ENCODE measurements at places on chromosomes 13 and 19. TPM values are rescaled to one million over a fixed set of nuclear protein-coding genes. Genes with fewer than 3 reads are reported as not detected.

The CEACAM19 gene
- total RNA-seq: 6.6 TPM

- peak; percentile 56 for DNase-seq
Observed at GRCh38 chr13:20489185-20489820, 36.4 kb downstream of the CRYL1 start.

DNA sequence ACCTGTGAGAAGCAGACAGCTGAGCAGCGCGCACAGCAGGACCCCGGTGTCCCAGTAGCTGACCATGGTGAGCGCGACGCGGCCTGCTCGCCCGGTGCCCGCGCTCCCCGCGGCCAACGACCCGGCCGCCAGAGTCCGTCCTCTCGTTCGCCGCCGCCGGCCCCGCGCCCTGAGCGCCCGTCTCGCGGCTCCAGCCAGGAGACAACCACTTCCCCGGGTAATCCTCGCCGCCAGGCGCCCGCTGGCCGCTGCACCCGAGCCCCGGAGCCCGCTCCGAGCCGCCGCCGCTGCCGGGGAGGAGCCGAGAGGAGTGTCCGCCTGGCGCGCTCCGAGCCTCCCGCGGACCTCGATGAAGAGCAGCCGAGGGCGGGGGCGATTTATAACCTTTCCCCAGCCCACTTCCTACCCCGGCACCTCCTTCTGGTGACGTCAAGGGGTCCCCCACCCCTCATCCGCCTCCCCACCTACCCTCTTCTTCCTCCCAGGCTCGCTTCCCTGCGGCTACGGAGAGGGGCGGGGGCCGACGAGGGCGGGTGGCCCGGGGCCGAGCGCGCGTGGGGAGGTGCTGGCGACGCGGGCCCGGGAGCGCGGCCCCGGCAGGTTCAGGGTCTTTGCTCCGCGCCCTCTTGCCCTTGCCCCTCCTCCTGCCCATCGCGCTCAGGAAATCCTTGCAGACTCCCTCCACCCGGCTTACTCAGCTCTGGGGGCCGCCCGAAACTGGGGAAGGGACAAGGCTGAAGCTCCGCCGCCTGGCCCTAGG is at the start of gene FLT1:
FLT1 (minus strand) TSS at position 351 of the 760 bp plus-strand sequence; CDS start at position 66, 285 bp downstream.
- peak; percentile 16 for DNase-seq

The HRC gene
- total RNA-seq: 1.2 TPM

The TTC9B gene
- total RNA-seq: 0.45 TPM

- DNase-seq: no peak
Observed at GRCh38 chr13:71672512-71672911, 194.5 kb downstream of the DACH1 start.

Data from left colon (tissue), 2 donors.